ENCODE measurements at places on chromosomes 6 and 20.

- DNase-seq = peak; percentile 61
Measured at GRCh38 chr20:3621111-3621510, 42.1 kb downstream of the GFRA4 start.

GRCh38 chr6:76250666-76251065 lies 178.2 kb upstream of the IMPG1 start:
- no peak for DNase-seq

GRCh38 chr6:40983752-40984151 lies 55.3 kb downstream of the UNC5CL start:
- DNase-seq = no peak

GRCh38 chr20:37943501-37944455 lies 40.9 kb downstream of the VSTM2L start:
- no peak for DNase-seq

DNA sequence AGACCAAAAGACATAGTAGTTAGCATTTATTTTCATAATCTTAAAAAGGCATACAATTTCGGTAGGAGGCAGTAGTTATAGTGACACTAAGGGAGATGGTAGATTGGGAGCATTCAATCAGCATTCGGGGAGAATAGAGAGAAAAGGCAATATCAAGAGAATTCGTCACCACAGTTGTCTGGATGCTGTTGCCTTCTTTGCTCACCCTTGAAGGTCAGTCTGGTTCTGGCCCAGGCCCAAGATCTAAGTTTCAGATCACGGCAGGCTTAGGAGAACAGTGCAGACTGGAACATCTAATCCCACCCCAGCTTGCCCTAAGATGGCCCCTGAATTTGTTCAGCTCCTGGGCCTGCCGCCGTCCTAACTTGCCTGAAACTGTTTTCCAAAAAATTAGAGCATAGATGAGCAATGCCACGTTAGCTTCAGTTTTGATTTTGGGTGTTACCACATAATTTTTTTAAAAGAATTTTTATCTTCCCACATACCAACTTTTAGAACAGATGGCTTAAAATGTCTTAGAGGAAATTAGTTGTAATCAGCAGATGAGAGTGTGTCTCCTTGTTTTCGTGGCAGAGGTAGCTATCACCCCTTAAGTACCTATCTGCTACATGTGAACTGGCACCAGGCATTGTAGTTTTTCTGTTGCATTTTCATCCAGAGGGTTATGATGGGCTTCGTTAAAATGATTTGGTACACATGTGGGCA lies 8.3 kb upstream of the CEP85L start:
- no peak for DNase-seq

- DNase-seq = no peak
Measured at GRCh38 chr6:148855744-148856143, 108.9 kb downstream of the UST start.

GRCh38 chr6:32397252-32397920 lies 9.6 kb downstream of the BTNL2 start:
- DNase-seq = no peak

DNA sequence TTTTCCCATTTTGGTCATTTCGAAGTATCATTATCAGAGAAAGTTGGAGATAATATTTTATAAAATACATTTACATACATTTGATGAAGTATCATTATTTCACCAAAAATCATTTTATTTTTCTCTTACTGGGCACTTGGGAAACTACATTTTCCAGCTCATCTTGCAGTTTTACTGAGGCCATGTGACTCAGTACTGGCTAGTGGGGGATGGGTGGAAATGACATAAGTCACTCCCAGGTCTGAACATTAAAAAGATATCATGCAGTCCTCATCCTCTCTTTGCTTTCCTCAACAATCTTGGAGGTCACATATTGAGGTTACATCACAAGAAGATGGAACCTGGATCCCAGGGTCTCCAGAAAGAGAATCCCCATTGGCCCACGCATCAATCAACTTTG lies 84.1 kb downstream of the CD24 start:
- no peak for DNase-seq
